ENCODE measurements at places on chromosomes 3 and 15. TPM values are rescaled to one million over a fixed set of nuclear protein-coding genes. Genes with fewer than 3 reads are reported as not detected.

- peak; percentile 86 for DNase-seq
Measured at GRCh38 chr3:50212502-50212901, 7.4 kb downstream of the SLC38A3 start.

- no peak for DNase-seq
Measured at GRCh38 chr3:126618760-126619159, 36.2 kb downstream of the TXNRD3 start.

DNA sequence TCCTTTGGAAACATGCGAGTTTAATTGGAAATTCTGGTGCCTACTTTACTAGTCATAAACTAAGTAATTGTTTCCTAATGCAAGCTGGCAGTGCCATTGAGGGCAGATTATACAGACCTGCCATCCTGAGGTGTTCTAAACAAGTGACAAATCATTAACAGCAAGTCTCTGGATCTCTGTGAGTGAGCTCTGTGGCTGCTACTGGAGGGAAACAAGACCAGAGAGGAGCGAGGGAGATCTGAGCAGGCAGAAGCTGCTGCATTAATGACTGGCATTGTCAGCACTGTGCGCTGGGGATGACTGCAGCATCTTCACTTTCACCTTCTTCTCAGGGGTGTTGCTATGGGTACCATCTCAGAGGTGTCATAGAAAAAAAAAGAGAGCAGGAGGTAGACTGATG lies 308.4 kb upstream of the DPH6 start:
- no peak for DNase-seq

DNA sequence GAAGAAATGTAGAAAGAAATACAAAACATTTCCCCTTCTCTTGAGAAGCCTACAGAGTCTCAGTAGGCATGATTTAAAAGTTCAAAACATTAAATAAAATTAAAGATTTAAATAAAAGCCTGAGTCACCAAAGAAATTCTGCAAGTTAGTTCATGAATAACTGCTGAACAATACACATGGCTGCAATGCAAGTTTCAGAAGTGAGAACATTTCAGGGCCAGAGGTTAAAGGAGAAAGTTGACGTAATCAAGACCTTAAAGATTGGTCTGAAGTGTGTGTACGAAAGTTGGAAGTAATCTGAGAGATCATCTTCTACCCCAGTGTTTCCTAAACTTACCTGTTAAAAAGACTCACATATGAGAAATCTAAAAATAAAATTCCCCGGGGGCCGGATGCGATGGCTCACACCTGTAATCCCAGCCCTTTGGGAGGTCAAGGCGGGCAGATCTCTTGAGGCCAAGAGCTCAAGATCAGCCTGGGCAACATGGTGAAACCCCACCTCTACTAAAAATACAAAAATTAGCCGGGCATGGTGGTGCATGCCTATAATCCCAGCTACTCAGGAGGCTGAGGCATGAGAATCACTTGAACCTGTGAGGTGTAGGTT lies 108.7 kb upstream of the PHLDB2 start:
- no peak for DNase-seq

The MYZAP gene
- not detected for total RNA-seq

The ALDH1A3 gene
- total RNA-seq, result 61.6 TPM

- DNase-seq, result no peak
Measured at GRCh38 chr3:115520651-115521245, 102.6 kb upstream of the GAP43 start.

All from osteoblast (primary cell).